ENCODE measurements at places on chromosomes 16 and 17.

GRCh38 chr17:17141860-17142552, 64.1 kb downstream of the PLD6 start:
- DNase-seq: peak; percentile 23

- DNase-seq: no peak
Observed at GRCh38 chr16:25493136-25493811, 198.5 kb upstream of the HS3ST4 start.

DNA sequence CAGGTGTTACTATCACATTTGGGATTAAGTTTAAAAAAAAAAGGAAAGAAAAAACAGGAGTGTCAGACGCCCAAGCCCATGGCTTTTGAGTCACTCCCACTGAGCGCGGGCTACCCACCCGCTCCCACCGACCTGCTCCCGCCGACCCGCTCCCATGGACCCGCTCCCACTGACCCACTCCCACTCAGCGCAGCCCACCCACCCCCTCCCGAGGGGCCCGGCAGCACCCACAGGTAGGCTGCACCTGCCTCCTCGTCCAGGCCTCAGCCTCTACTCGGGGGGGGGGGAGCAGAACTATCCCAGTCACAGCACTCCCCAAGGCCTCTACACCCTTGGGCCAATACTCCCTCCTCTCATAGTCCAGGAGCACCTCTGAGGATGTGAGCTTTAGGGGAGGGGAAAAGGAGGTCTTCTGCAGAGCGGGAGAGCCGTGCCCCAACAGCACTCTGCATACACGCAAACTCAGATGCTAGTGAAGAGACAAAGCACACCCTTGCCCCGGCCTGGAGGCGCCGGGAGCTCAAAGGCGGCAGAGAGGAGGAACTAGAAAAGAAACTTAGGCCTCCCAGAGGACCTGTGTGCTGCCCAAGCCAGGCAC, 2.9 kb downstream of the CLUH start:
- no peak for DNase-seq

- no peak for DNase-seq
Observed at GRCh38 chr17:78971756-78972506, 7.8 kb downstream of the LGALS3BP start.

DNA sequence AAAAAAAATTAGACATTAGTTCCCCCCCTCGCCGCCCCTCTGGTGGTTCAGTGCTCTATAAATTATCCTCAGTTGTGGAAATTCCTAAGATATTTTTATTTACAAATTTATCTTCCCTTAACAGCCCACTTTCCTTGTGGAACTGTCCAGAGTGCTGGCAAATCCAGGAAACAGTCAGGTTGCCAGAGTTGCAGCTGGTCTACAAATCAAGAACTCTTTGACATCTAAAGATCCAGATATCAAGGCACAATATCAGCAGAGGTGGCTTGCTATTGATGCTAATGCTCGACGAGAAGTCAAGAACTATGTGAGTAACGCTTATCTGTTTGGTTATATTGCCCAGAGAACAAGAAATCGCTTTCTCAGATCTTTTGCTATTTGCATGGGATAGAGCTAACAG, 2.9 kb downstream of the KPNB1 start:
- DNase-seq: no peak

DNA sequence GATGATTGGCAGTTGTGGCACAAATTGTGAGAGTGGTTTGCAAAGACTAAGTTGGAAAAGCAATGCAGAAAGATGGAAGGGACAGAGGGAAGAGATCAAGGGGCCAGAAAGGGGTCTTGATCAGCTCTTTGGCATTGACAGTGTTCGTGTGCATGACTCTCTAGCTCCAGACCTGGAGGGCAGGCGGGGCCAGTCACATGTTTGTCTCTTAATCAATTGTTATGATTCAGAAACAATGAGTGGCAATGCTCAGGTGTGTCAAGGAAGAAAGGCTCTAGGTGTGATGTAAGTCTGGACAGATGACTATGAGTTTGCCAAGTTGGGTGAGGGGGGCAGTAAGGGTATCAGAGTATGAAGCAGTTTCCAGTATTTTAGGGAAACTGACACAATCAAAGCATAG, 32.1 kb downstream of the WSB1 start:
- no peak for DNase-seq

DNA sequence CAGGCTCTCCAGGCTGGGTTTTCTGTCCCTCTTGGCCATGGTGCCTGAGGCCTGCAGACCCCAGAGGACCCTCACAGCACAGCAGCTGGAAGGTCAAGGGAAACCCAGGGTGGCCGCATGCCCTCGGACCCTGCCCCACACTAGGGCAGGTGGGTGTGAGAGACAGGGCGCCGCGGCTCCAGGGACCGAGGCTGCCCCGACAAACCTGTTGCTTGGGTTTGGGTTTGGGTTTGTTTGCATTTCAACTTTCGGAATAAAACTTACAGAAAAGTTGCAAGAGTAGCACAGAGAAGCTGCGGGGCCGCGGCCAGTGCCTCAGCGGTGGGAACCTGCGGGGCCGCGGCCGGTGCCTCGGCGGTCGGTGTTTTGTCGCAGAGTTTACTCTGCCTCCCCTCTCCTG, 7.8 kb downstream of the HGS start:
- no peak for DNase-seq

DNA sequence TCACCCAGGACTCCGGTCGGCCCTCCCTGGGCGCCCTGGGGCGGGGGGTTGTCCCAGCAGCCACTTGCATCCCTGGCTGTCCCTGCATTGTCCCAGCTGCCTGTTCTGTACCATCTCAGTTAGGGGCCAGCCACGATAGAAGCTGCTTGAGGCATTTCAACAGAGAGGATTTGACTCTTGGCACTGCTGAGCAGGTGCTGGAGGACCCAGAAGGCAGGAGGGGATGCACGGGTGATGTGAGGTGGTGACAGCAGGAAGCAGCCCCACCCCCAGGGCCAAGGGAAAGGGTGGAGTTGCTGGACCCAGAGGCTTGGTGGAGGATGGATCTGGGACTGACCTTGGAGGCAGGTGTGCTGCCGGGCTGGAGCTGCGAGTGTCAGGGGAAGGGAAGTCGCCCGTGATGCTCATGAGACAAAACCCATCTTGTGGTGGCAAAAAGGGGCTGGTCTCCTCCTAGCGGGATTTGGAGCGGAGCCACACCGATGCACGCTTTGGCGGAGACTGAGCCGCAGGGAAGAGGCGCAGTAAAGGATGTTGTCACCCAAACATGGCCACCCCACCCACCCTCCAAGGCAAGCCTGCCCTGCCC, 188.0 kb upstream of the GSE1 start:
- no peak for DNase-seq

DNA sequence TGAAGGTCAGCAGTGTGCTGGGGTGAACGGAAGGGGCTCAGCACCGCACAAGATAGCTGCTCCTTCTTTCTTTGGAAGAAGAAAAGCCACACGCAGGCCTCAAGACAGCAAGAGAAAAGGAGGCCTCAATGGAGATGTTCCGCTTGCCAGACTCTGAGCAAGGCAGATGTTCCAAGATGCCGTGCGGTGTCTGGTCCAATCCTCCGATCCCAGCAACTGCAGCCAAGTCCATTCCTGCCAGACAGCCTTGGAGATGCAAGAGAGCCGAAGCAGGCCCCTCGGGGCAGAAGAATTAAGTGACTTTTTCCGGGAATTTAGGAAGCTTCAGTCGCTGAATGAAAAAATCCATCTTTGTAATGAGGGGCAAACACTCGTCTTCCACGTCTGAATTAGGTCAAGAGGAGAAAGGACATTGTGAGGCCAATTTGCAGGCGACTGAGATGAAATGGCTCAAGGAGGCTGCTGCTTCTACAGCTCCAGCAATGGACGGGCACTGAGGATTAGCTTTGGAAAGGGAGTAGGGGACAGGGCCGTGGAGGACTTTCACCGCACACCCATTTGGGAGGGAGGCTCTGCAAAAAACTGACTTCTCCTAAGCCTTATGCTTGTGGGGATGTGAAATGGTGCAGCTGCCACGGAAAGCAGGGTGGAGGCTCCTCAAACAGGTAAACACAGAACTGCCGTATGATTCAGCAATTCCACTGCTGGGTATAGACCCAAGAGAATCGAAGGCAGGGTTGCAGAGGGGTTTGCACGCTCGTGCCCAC, 44.7 kb downstream of the RPH3AL start:
- DNase-seq: no peak

- peak; percentile 62 for DNase-seq
Observed at GRCh38 chr16:82229800-82230619, 60.0 kb upstream of the MPHOSPH6 start.

GRCh38 chr17:76593959-76594358, 8.3 kb upstream of the ST6GALNAC2 start:
- no peak for DNase-seq

Measured in EL (cell line).